ENCODE measurements at places on chromosomes 2 and 18.

DNA sequence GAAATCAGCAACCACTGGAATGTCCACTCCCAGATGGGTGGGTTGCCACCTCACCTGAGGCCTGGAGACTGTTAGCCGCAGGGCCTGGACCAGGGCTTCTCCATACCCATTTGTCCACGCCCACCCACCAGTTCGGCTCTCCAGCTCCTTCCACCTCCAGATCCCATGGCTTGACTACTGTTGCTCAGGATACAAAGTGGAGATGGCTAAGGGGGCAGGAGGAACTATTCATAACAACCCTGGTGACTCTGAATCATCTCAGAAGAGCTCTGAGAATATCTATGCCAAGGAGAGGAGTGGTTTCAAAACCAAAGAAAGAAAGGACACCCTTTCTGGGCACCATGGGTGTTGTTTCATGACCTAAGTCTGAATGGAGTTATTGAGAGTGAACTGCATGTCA lies 145.8 kb downstream of the LAMA3 start:
- no peak for DNase-seq

DNA sequence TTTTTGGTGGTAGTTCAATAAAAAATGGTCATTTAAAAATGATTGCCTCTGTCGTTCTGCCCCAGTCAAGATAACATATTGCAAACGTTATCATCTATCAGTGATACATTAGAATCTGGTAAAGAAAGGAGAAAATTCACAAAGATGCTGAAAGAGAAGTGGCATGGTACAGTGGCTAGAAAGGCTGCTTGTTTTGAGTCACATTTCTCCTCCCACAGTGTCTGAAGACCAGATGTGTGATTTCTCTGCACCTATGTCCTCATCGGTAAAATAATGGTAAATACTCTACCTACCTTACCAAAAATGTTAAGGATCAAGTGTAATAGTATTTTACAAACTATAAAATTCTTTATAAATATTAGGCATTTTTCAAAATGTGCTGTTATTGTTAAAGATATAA lies 76.1 kb upstream of the NOSTRIN start:
- DNase-seq, result no peak

- no peak for DNase-seq
These were observed 9.8 kb downstream of the GATA6 start for GRCh38 chr18:22179174-22179573.

DNA sequence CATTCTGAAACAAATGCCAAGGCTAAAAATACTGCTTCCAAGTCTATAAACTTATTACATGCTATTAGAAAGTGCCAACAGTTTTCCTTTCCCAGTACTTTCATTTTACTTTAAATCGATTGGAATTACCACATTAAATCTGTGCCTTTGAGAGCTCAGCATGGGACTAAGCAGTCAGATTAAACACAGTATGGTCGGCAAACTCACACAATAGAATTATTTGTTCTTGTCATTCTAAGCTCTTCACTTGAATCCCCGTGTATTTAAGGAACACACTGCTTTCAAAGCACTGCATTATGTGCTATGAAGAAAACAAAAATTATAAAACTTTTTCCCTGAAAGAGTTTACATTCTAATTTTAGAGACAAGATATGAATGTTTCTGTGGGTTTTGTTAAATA lies 444.4 kb upstream of the SLC39A10 start:
- no peak for DNase-seq

GRCh38 chr2:147594038-147594437 lies 250.8 kb upstream of the ACVR2A start:
- DNase-seq, result no peak

DNA sequence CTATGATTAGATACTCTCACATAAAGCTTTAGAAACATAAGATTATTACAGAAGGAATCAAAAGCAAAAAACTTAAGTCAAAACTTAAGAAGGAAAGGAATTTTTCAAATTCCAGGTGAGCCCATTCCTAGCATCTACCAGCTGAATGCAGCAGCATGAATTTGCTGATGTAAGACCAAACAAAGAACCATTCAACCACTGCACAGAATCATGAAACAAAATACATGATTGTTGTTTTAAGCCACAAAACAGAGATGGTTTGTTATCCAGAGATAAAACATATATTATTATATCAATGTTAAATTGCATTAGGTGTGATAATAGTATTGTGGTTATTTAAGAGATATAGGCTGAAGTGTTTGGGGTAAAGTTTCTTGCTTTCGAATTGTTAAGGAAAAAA lies 29.0 kb downstream of the PIGN start:
- no peak for DNase-seq

- no peak for DNase-seq
These were observed 375.9 kb downstream of the TNS1 start for GRCh38 chr2:217626926-217627325.

- DNase-seq, result no peak
These were observed 68.6 kb downstream of the SLC40A1 start for GRCh38 chr2:189511960-189512319.

- no peak for DNase-seq
These were observed 1727.3 kb downstream of the SUCLG1 start for GRCh38 chr2:82731824-82732223.

DNA sequence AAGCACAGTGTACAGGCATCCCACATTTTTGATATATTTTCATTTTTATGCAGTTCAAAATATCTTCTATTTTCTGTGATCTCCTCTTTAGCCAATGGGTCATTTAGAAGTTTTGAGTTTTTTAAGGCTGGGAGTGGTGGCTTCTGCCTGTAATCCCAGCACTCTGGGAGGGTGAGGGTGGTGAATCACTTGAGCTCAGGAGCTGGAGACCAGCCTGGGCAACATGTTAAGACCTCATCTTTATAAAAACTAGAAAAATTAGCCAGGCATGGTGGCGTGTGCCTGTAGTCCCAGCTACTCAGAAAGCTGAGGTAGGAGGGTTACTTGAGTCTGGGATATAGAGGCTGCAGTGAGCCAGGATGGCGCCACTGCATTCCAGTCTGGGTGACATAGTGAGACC lies 17.8 kb downstream of the UBR3 start:
- no peak for DNase-seq

- DNase-seq, result no peak
These were observed 7.5 kb upstream of the YPEL5 start for GRCh38 chr2:30139131-30139870.

DNA sequence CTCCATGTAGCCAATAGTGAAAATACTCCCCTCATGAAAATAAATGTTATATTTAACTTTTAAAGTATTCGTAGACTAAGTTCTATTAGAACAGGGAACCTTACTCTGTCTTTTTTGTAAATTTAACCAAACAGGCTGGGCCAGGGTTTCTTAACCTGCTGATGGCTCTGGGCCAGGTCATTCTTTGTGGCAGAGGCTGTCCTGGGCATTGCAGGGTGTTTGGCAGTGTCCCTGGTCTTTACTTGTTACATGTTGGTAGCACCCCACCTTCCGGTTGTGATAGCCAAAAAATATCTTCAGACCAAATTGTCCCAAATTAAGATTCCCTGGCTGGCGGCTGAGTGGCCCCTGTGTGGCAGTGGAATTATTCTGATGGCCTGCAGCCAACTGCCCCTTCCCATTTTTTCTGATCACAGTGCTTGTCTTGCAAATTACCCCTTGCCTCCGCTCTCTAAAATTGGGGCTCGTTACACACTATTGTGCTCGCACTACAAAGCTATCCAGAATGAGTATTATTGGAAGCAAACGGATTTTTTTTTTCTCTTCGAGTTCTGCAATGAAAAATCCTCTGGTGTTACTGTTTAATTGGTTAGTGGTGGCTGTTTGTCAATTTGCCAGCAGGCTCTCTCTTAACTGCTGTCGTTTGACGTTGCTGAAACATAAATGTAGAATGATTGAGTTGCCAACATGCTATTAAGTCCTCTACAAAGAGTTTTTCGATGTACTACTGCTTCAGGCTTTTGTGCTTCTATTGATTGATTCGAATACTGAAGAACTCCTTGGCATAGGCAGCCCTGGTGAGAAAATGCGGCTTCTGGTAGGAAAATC lies 216.9 kb downstream of the SH3RF3 start:
- DNase-seq, result no peak

- DNase-seq, result no peak
These were observed 65.8 kb upstream of the ATL2 start for GRCh38 chr2:38442643-38443541.

DNA sequence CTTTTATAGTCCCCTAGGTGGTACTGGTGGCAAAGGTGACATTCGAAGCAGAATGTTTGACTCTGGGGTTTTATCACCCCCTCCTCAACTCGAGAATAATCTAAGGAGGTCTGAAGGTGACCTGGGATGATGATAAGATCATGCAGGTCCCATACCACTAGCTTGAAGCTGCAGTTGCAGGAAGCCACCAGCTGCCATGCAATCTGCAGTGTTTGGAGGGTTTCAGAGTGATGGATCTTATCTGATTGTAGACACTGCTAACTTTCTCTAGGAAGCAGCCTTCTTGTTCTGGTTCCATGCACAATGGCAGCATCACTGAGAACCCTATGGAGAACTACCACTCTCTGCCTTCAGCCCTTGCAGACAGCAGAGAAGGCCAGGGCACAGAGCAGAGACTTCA lies 59.4 kb upstream of the LRPPRC start:
- no peak for DNase-seq

DNA sequence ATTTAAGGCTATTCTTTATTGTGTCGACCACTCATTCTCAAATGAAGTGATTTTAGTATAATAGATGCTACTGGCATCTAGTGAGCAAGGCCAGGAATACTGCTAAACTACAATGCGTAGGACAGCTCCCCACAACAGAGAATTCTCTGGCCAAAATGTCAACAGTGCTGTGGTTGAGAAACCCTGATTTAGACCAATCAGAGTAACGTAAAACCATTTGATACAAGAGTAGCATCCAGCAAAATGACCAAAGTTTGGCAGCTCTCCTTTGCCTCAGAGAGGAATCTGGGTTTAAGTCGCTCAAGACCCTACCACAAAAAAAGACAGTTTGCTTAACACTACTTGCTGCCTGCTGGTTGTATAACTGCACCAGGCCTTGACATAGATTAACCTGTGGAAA lies 37.0 kb upstream of the TTN start:
- DNase-seq, result no peak

- DNase-seq, result no peak
These were observed 167.5 kb downstream of the ARL4C start for GRCh38 chr2:234329202-234329960.

DNA sequence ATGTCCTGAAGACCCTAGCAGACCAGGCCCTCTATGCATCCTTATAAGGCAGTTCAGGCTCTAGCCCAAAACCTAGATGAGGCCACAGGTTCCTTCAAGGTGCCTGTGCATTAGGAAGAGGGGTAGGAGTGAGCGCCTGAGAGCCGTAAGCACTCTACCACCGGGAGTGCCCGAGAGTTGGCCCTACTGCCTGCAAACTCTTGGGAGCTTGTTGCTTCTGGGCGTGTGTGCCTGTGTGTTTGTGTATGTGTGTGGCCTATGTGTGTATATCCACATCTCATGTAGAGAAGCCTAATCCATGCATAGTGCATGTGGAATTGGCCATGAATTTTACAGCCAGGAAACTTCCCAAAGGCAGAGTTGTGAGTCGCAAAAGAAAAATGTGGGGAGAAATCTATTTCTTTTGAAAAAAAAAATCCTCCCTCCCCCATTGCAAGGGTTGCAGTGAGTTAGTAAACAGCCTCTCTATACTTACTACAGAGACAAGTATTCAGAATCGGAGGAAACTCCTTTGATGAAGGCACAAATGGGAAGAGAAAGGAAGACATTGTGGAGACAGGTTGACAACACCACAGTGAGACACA lies 96.8 kb downstream of the ADD2 start:
- DNase-seq, result no peak

DNA sequence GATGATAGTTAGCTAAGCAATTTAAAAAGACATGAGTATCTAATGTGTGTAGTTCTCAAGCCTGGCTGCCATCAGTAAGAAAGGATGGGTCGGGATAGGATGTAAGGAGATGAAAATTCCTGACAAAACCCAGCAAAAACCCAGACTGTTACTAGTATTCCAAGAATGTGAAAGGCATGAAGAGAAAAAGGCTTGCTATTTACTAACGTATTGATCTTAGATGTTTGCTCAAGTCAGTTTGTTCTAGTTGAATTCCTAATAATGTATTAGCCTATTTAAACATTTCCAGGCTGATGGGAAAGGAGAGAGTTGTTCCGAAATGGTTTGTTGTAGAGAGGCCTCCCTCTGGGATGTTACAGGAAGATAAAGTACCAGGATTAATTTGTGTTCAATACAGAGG lies 88.2 kb downstream of the ZNF532 start:
- DNase-seq, result no peak

- no peak for DNase-seq
These were observed 54.5 kb downstream of the CFAP221 start for GRCh38 chr2:119598596-119599263.

- DNase-seq, result no peak
These were observed 416.8 kb upstream of the SLC14A2 start for GRCh38 chr18:45198526-45198925.

- no peak for DNase-seq
These were observed 141.9 kb upstream of the ID2 start for GRCh38 chr2:8539743-8540551.

All from activated CD4-positive, alpha-beta T cell treated with anti-CD3 and anti-CD28 coated beads for 24 hours (primary cell).